ENCODE measurements at places on chromosomes 7 and 10.
A peak's percentile ranks its signal among the peaks of the same experiment; 100 is the strongest.

GRCh38 chr7:2687338-2687869, 598 bp upstream of the AMZ1 start:
- no peak for DNase-seq

DNA sequence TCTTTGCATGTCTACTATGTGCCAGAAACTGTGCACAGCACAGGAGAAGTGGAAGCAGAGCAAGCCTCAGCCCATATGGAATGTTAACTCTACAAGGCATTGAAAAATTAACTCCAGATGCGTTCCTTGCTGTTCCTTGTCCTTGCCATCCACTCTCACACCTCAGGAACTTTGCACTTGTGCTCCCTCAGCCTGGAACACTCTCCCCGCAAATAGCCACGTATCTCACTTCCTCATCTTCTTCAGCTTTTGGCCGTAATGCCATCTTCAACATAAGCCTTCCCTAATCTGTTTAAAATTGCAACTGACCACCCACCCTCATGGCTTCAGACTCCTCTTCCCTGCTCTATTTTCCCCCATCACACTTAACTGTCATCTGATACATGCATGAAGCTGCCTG, 83.2 kb upstream of the CAPZA2 start:
- DNase-seq = no peak

DNA sequence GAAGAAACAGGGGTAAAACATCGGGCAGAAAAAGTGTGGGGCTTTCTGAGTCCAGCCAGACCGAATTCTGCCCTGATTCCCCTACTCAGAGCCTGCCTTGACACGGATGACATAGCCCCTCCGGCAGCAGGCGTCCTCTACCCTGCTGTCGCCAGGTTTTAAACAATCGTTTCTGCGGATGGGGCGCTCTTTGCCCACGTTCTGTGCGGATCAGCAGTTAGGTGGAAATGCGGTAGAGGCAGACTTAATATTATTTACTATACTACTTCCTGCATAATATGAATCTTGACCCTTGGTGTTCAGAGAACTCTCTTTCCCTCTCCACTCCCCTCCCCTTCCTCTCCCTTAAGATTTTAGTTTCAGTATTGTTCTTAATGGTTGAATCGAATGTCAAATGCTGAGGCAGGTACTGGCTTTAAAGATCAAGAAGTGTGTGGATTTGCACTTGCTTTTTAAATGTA, 2.4 kb downstream of the GATA3 start:
- peak; percentile 64 for DNase-seq

DNA sequence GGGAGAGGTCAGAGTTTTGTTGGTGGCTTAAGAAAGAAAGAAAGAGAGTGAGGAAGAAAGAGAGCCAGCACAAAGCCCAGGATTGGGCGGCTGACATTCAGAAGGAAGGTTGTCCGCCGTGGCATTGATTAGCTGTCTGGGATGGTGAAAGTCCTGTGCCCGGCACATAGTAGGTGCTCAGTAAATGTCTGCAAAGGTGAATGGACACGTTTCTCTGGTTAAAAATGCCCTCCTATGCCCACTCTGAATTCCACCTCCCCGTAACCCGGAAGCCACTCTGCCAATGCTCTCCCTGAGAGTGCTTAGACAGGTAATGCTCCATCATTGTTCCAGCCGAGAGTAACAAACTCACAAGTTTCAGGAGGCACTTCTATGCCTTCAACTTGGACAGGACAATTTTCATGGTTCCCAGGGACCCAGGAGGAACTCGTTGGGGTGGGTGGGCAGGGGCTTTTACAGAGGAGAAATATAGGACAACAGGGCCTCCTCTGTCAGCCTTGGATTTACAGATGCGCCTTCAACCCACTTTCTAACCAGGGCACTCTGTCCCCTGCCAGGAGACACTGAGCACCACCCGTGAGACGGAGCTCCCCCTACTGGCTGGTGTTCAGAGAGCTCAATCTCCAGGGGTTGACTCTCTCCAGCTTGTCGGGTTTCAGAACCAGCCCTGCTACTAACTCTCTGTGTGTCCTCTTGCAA, 411.5 kb upstream of the ZMIZ1 start:
- DNase-seq = peak; percentile 90

GRCh38 chr10:31792745-31793144, 135.9 kb downstream of the ARHGAP12 start:
- DNase-seq = no peak

DNA sequence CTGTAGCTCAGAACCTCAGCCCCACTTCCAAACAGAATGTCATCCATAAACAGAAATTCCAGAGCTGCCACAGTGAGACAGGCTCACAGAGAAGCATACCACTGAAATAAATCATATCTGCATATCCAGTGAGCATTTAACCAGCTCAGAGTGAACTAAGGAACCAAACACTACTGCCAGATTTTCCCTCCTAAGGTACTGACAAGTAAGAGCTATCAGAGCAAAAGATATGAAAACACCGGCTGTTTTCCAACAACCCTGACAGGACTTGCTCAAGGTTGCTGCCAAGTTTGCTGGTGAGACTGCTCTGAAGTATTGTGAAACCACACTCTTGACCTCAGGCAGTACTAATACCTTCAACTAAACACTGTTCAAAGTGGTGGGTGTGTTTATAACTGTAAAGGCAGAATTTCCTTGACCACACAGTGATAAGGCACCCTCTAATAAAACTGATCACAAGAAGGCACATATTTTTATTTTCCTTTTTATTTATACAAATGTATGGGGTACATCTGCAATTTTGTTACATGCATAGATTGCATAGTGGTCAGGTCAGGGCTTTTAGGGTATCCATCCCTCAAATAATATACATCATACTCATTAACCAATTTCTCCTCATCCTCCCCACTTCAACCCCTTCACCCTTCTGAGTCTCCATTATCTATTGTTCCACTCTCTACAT, 18.3 kb downstream of the SGMS1 start:
- no peak for DNase-seq

DNA sequence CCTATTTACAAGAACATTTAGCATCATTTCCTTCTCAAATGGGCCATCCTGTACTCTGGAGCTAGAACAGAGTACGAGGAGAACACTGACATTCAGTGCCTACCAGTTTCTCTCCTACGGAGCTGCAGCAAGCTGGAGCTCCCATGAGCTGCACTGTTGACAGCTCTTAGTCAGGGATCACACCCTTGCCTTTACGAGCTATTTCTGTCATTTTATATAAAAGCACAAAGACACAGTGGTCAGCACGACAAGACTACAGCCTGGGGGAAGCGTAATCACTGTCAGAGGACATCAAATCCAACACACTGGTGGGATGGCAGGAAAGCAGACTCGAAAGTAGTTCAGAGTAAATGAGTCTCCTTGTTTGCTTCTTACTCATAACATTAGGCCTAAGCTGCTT, 2.7 kb downstream of the CDCA7L start:
- no peak for DNase-seq

- no peak for DNase-seq
Measured at GRCh38 chr10:123458933-123459332, 207.2 kb upstream of the GPR26 start.

DNA sequence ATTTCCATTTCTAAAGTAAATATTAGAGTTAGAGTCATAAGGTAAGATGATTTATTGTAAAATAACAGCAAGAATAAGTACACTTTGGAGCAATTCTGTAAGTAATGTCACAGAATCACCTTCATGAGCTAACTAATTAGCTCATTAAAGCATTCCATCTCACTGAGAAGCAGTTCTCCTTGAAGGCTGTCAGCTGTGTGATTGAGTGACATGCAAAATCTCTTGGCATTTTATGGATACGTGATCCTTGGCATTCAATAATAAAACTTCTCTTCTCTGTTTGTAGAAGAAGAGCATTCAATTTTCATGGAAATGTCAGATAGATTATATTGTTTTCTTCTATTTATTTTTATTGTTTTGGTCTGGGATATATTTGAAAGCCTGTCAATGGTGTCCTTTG, 1389.3 kb downstream of the GATA3 start:
- DNase-seq = no peak

GRCh38 chr7:105987046-105987445, 24.0 kb downstream of the CDHR3 start:
- DNase-seq = no peak

DNA sequence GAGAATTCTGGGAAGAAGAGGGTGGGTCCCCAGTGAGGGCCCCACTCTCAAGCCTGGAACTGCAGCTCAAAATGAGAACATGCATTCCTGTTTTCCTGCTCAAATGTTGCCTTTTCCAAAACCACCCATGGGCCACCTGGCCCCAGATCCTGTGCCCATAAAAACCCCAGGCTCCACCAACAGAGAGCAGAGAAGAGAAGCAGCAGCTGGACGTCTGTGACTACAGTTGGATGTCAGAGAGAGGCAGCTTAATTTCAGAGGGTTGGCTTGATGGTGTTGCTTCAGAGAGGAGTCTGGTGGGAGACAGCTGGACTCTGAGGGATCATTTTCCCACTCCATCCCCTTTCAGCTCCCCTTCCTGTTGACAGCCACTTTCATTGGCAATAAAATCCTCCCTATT, 256.4 kb downstream of the FZD1 start:
- no peak for DNase-seq

DNA sequence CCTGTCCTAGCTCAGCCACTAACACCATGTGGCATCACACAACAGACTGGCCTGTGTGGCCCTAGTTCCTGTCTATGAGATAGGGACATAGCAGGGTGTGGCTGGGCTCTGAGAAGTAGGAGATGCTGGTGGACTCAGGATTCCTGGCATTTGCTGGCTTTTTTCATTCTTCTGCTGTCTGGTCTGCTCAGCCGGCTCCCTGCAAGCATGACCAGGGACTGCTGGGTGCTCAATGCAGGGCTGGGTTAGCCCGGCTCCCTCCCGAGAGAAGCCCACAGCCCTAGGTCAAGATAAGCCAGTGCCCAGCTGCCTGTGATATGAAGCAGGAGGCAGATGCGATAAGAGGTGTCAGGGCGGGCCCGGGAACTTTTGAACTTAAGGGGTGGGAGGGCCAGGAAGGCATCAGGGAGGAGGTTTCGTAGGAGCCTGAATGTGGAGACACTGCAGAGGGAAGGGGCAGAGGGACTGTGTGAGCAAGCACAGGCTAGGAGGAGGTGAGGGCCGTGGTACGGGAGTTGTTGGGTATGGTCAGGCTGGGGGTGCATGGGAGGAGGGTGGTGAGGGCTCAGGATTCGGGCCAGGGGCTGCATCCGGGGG, 3.5 kb downstream of the AQP1 start:
- peak; percentile 74 for DNase-seq

GRCh38 chr7:124033807-124034753, 1.2 kb upstream of the TMEM229A start:
- DNase-seq = no peak

DNA sequence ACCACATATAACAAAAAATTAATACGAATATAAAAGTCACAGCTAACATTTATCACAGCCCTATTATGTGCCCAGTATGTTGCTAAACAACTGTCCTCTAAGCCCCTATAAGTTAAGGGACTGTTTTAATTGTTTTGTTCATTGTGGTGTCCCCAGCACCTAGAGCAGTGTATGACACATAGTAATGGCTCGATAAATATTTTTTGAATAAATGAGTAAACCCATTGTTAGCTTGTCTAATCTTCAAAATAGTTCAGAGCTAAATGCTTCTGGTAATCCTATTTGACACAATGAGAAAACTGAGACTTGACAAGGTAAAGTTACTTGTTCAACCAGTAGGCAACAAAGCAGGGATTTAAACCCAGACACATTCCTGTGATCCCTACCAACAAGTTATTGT, 78.4 kb upstream of the NEUROD6 start:
- DNase-seq = no peak

DNA sequence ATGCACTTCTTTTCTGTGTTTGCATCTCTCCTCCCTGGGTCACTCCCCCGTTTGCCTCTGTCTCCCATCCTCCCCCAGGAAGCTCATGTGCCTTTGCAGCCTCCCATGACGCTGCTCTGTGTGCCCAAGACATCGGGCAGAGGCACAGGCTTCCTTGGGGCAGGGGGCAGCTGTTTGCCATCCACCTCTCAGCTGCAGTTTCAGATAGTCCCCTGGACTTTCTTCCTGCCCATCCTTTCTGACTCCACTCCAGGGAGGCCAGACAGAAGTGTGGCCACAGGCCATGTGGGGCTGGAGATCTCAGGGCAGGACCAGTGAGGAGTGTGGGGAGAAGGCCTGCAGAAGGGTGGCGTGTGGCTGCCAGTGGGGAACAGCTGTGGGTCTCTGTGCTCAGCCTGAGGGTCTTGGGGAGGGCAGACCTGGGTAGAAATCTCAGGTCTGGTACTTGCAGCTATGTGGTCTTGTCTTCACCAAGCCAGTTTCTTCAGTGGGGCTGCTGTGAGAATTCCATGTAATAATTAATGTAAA, 10.6 kb upstream of the SAMD8 start:
- no peak for DNase-seq

- DNase-seq = no peak
Measured at GRCh38 chr7:45033261-45033930, 33.4 kb downstream of the CCM2 start.

GRCh38 chr7:42091461-42092291, 145.3 kb downstream of the GLI3 start:
- no peak for DNase-seq

- DNase-seq = no peak
Measured at GRCh38 chr7:64997164-64997908, 6.5 kb upstream of the ZNF117 start.

DNA sequence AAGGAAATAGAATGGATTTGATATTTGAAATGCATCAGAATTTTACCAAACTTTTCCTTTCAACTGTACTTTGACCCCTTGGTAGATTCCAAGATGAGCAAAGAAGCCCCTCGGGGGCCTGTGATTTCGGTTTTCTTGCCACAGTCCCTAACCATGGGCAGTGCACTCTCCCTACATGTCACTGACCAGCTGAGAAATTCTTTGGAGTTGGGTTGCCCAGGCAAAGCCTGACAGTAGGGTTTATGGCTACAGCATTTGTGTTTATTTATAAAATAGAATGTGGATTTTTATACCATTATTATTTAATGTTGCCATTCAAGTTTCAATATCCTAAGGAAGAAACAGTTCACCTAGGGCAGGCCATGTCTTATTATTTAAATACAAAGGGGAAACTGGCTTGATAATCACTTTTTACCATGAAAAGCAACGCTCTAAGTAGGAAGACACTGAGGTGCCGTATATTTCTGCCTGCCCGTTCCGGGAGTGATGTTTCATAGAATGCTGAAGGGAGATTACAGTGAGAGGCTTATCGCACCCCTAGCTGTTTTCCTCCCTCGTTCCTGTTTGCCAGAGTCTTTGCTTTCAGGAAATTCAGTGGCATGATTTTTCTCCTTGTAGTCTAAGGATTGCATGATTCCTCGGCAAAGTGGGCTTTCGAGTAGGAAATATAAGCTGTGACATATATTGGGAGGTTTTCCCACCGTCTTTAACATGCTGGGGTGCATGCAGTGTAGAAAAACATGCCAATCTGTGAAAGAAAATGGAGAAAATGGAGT, 35.8 kb downstream of the WIPF3 start:
- DNase-seq = no peak

- DNase-seq = no peak
Measured at GRCh38 chr7:26964156-26964808, 99.9 kb upstream of the SKAP2 start.

GRCh38 chr7:2982401-2982800, 61.3 kb downstream of the CARD11 start:
- no peak for DNase-seq

DNA sequence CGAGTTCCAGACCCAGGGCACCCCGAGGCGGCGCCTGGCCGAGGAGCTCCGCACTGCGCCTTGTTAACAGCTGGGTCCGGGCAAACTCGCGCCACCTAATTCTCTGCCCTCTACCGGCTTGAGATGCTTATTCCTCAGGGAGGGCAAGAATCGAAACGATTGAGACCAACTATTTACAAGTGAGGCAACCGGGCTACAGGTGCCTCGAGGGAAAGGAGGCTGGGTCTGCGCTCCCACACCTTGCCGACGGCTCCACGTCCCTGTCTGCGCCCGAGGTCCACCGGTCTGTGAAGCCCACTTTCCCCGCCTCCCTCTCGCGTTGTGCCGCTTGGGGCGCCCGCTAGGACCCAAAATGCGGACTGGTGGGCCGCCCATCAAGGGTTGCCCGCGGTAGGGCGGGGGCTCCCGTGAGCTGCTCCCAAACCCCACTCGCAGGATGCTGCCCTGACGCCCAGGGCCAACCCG, 527 bp downstream of the AKR1B1 start:
- DNase-seq = peak; percentile 77

All from Peyer's patch (tissue), 4 donors.